ENCODE measurements at places on chromosomes 1 and 21.

DNA sequence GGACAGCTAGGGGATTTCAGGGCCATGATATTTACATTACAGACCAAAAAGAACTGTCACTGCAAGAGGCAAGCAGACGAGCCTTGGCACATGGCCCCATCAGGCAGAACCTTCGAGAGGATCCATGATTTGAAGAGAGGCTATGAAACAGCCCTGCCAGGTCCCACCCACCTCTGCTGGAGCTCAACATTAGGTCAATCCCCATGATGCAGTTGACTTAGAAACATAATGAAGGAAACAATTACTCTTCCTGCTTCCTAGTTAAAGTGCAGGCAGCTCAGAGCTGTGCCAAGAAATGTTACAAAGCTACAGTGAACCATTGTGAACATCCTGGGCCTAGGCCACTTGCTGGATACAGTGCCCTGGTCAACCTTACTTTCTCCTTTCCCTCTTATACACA is 41.7 kb upstream of the PTCH2 start:
- DNase-seq: no peak

- DNase-seq: no peak
Measured at GRCh38 chr1:117501281-117501680, 104.6 kb upstream of the TENT5C start.

GRCh38 chr1:60949154-60949825 is 133.1 kb upstream of the NFIA start:
- no peak for DNase-seq

GRCh38 chr1:118388301-118388959 is 203.4 kb upstream of the SPAG17 start:
- DNase-seq: no peak

DNA sequence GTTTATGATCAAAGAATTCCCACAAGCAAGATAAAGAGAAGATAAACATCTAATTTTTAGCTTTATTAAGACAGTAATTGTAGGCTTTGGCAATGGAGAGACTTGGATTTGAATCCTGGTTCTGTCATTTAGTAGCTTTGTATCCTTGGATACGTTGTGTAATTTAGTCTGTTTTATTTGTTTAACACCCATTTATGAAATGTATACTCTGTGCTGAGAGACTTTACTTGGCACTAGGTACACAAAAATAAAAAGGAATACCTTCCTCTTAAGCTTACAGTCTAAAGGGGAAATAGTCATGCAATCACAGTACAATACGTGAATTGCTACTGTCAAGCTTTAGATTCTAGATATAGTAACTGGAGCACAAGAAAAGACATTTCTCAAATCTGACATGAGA is 23.8 kb downstream of the ZMPSTE24 start:
- DNase-seq: no peak

GRCh38 chr1:222772996-222773379 is 36.0 kb downstream of the FAM177B start:
- DNase-seq: no peak

GRCh38 chr1:169024800-169025271 is 81.7 kb upstream of the ATP1B1 start:
- no peak for DNase-seq

DNA sequence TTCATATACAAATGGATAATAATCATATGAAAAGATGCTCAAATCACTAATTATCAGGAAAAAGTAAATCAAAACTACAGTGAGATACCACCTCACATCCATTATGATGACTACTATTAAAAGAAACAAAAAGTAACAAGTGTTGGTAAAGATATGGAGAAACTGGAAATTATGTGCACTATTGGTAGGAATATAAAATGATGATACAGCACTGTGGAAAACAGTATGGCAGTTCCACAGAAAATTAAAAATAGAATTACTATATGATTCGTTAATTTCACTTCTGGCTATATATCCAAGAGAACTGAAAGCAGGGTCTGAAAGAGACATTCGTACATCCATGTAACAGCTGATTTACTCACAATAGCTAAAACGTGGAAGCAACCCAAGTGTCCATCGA is 21.1 kb upstream of the ATP1A1 start:
- no peak for DNase-seq

- peak; percentile 84 for DNase-seq
Measured at GRCh38 chr21:25396135-25396711, 211.1 kb downstream of the MRPL39 start.

- DNase-seq: no peak
Measured at GRCh38 chr1:9595156-9595967, 6.7 kb downstream of the TMEM201 start.

DNA sequence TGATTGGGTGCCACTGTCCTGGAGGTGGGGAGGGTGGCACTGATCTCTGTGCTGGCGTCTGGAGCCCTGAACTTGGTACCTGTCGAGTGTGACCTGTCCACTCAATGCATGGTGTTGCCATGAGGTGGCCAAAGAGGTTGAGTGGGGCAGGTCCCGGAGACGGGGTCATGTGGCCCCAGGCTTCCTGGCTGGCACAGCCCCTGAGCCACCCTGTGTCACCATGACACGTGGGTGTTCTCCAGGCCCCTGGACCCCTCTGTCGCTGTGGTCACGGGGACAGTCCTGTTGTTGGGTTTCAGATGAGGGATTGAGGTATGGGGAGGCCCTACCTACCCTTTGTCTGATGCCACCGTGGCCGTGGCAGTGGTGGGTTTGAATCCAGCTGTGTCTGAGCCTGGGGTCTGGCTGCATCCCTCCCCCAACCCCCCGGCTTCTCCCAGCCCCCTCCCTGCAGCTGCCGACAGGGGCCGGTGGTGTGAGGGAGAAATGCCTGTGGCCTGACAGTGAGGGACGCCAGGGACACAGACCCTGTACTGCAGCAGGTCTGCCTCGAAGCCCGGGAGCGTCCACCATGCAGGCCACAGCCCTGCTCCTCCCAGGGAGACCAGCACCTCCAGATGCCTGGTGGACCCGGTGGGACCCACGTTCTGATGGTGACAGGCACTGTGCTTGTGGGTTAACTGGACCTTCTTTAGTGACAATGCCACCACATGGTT is 12.0 kb downstream of the TRPM2 start:
- no peak for DNase-seq

DNA sequence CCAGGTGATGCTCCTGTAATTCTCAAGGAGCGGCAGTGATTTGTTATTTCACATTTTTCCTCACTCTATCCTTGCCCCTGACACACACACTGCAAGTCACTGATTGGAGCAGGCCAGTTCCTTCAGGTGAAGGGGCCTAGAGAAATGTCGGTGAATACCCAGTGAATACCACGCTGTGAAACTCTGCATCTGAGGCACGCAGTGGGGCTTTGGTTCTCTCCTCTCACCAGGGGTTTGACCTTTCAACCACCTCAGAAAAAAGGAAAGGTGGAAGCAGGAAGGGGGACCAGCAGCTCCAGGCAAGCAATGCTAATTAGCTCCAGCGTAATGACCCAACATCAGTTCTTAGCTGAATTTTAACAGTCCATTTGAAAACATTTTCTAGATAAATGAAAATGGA is 532 bp upstream of the FAM177B start:
- no peak for DNase-seq

DNA sequence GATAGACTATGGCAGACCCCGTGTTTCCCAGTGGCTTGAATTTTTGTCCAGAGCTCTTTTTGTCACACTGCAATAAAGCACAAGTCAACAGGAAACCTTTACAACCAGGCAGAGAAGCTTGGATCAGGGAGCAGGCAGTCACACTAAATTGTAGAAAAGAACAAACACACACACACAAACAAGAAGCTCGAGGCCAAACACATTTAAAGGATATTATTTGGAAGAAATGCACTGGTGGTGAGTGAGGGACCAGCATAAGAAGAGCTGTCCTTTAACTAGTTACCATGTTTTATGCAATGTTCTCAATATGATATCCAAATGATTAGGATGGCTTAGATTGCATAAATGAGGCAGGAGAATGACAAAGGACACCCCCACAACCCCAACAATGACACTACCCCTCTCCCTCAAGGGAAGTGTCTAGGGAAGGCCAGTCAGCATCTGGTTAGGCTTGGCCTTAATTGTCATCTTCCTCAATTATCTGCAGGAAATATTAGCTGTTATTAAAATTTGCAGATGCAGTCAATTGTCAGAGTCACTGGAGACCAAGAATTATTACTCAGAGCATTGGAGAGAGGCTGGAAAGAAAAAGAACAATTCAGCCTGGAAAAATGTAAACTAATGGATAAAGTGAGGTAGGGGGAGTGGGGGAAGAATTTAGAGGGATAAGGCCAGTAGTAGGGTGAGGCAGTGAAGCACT is 35.3 kb downstream of the DDR2 start:
- DNase-seq: no peak

- DNase-seq: no peak
Measured at GRCh38 chr1:43936431-43937151, 3.0 kb downstream of the ARTN start.

- no peak for DNase-seq
Measured at GRCh38 chr1:186564582-186564981, 103.7 kb upstream of the PDC start.

- no peak for DNase-seq
Measured at GRCh38 chr1:192476802-192477298, 98.7 kb upstream of the RGS1 start.

- DNase-seq: no peak
Measured at GRCh38 chr1:86466986-86467385, 1.7 kb upstream of the CLCA1 start.

DNA sequence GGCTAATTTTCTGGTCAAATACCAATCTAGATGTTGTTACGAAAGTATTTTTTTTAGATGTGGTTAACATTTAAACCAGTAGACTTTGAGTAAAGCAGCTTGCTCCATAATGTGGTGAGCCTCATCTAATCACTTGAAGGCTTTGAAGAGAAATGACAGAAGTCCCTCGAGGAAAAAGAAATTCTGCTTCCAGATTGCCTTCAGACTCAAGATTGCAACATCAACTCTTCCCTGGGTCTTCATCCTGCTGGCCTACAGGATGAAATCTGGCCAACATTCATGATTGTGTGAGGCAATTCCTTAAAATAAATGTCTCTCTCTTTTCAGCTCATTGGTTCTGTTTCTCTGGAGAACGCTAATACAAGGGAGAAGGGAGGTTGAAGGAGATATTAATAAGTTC is 32.5 kb upstream of the SSX2IP start:
- no peak for DNase-seq

- DNase-seq: no peak
Measured at GRCh38 chr1:36027766-36028165, 56.1 kb upstream of the TEKT2 start.

GRCh38 chr1:218521414-218522169 is 176.5 kb downstream of the TGFB2 start:
- DNase-seq: no peak

DNA sequence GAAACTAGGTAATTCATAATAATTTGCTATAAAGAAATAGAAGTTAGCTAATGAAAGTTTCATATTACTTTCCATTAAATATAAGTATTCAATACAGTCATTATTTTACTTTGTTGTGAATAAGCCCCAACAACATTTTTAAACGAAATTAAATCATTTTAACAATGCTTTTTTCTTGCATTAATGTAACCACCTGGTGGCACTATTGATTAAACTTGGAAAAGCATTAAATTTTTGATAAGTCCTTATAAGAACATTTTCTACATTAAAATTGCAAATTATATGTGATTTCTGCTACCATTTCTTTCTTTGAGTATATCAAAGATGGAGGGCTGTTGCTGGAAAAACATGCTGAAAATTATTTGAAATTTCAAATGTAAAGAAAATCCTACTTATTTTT is 918.8 kb upstream of the TMPRSS15 start:
- no peak for DNase-seq

GRCh38 chr1:193562121-193562520 is 375.7 kb upstream of the B3GALT2 start:
- no peak for DNase-seq

DNA sequence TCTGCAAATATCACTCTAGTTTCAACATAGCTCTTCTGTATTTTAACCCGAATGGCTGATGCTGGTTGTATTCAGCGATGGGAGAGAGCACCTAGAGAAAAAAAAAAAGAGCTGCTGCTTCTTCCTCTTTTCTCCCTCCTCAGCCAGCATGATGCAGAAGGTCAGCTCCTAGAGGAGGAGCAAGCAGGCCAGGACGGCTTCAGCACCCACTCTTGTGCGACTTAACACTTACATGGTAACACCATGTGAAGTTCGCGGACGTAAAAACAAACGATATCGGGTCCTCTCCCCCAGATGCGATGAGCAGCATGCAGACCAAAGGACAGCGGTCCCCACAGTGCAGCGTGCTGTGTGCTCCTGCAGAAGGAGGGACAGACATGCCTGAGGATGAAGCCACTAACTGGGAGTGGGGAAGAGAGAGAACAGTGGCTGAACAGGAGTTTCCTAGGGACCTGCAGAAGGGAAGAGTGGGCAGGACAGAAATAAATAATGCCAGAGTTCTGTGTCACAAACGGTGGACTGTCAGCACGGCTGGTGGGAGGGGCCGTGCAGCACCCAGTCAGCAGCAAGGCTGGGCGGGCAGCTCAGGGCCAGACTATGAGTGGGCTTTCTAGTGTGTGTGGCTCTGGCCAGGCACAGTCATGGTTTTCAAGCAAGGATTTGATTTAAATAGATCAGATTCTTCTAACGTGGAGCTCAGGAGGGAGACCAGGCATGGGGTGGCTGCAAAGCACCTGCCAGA is 11.4 kb upstream of the B3GALT5 start:
- no peak for DNase-seq

GRCh38 chr1:6624710-6625583 is at the start of gene THAP3:
TSS of gene THAP3 (plus strand) at chr1:6624868. CDS start at chr1:6625219, 351 bp downstream.
- DNase-seq: peak; percentile 80

DNA sequence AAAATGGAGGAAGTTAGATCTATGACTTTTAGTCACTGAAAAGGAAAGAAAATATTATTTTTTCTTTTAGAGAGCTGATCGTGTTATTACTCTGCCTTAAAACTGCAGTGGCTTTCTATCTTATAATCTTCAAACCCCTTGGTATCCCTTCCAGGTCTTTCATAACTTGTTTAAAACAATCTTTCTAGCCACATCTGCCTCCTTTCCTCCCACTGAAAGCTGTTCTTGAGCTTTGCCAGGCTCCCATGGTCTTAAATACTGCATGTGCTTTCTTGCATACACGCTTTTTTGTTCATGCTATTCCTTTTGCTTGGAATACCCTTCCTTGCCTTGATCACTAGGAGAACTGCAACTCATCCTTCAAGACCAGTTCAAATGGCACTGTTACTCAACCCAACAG is 65.9 kb upstream of the GADD45A start:
- DNase-seq: no peak

DNA sequence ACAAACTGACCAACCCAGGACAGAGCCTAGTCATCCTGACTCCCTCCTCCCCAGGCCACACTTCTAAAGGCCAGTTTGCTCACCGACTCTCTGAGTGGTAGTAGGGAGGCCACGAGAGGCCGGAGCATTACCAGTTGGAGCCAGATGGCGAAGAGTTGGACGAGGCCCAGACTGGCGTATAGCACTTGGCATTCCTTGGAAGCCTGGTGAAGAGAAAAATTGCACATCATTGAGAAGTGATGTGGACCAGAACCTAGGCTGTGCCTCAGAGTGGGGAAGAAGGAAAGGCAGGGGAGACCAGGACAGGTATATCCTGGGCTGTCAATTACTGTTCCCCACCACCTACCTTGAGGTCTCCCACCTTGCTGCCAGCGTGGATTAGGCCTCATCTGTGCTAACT is 12.2 kb downstream of the PABPC4 start:
- DNase-seq: no peak

GRCh38 chr21:24716281-24716918 is 890.9 kb downstream of the MRPL39 start:
- DNase-seq: no peak
